ENCODE measurements at places on chromosomes 5 and 9. TPM values are rescaled to one million over a fixed set of nuclear protein-coding genes. Genes with fewer than 3 reads are reported as not detected.

OGN gene
- total RNA-seq: 17.6 TPM

CBY3 gene
- not detected for total RNA-seq

DNA sequence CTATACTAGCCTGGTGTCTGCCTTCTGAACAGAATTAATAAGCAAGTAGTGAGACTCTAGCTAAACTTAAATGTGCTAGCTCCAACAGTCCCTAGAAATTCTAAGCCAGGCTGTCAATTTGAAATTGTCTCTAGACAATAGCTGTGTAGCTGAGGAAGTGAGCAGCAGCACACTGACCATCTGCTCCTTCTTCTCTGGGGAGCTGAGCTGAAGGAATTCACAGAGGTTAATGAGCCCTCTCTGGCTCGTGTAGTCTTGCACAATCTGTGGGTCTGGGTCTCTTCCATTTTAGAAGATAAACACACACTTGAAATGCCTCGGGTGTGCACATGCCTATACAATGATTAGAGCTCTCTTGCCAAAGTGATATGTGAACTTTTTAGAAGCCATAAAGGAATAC is 63.5 kb upstream of the BARX1 start:
- no peak for DNase-seq

OR1J2 gene
- not detected for total RNA-seq

RASA1 gene
- total RNA-seq: 21.9 TPM

DNA sequence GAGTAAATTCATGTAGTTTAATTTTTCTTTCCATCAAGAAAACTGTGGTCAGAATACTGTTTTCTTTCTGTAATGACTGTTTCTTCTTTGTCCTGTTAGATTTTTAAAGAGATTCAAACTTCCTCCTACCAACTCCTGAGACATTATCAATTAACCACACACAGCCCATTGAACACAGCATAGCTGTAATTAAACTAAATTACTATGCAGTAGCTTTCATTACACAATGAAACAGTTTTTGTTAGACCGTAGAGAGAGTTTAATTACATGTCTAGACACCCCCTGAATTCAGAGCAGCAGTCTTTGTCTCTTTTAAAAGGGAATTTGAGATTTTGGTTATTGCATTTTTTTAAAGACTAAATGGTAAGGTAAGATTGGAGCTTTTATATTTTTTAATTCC is 77.5 kb downstream of the STARD4 start:
- no peak for DNase-seq

DNA sequence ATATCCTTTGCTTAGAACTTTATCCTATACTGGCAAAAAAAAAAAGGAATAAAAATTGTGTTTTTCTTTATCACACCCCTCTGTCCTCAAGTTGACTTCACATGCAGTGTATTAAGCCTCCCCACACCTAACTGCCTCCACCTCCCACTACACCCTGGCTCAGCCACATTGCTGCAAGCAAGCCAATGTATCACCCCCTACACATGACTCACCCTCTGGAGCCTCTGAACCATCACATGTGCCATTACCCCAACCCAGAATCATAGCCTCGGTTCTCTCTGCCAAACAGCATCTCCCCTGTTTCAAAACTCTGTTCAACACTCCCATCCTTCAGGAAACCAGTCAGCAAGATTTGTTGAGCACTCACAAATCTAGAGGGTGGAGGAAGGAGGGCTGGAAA is 209.0 kb downstream of the CWC27 start:
- DNase-seq: no peak

PCDHA10 gene
- total RNA-seq: 0.24 TPM

DNA sequence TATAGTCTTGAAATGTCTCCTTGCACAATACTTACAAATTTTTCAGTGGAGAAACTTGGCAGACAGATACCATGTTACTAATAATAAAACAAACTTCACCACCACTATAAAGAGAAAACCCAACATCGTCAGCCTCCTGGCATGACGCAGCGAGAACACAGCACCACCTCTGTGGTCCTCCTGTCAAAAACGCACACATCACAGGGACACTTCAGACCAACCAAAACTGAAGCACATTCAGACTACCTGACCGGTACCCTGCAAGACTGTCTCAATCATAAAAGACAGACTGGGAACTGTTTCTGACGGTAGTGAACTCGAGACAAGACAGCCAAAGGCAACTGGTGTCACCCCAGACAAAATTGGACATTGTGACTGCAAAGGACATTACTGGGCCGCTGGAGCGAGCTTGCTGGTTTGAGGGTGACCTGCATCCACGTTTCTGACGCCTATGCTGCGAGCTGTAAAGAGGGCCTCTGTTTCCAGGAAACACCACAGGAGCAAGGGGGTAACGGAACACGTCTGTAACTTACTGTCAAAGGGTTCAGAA is 34.4 kb downstream of the NSUN2 start:
- no peak for DNase-seq

- DNase-seq: peak; percentile 79
Measured at GRCh38 chr5:95781101-95781583, 41.4 kb downstream of the GLRX start.

FOXD4L6 gene
- total RNA-seq: not detected

Measured in left colon (tissue), 2 donors.